ENCODE measurements at places on chromosomes 1 and 21. TPM values are rescaled to one million over a fixed set of nuclear protein-coding genes. Genes with fewer than 3 reads are reported as not detected.
A peak's percentile ranks its signal among the peaks of the same experiment; 100 is the strongest.

DNA sequence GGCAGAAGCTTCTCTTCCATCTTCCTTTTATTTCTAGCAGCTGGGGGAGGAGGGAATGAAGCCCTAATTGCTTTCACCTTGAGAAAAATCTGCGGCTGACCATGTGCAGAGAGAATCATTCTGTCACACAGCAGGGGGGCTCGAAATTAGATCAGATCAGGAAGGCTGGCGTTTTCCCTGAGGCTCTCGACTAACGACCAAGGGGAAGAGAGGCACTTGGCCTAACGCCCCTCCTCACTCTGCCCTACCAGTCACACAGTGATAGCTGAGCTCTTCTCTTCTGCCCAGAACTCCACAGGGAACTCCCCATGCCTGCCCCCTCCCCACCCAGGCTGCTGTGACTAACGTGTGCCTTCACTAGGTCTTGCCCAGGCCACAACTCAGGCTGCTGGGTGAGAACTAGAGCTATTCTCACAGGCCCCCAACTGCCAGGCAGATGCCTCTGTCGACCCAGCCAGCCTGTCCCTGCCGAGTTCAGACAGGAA is 26.5 kb upstream of the KHDRBS1 start:
- H3K36me3 ChIP-seq: no peaks in the 10 kb centered on the region
- H3K4me1 ChIP-seq: peaks cover 13% of the 10 kb centered on the region
- no peak overlapping the region for H3K4me3 ChIP-seq
- no peak overlapping the region for H3K27ac ChIP-seq

GRCh38 chr1:10838541-10838940 is 42.1 kb upstream of the CASZ1 start:
- no peaks in the 10 kb centered on the region for H3K27me3 ChIP-seq
- no peak overlapping the region for H3K27ac ChIP-seq
- H3K4me1 ChIP-seq: peaks cover 5% of the 10 kb centered on the region
- H3K36me3 ChIP-seq: no peaks in the 10 kb centered on the region
- H3K4me3 ChIP-seq: no peak overlapping the region

- no peaks in the 10 kb centered on the region for H3K4me1 ChIP-seq
- no peak for DNase-seq
- no peaks in the 10 kb centered on the region for H3K36me3 ChIP-seq
- no peaks in the 10 kb centered on the region for H3K27me3 ChIP-seq
- no peak overlapping the region for H3K4me3 ChIP-seq
- no peak overlapping the region for H3K27ac ChIP-seq
Measured at GRCh38 chr1:235806123-235806522, 60.6 kb downstream of the LYST start.

- H3K27ac ChIP-seq: no peak overlapping the region
- H3K27me3 ChIP-seq: no peaks in the 10 kb centered on the region
- peak; percentile 38 for DNase-seq
- H3K4me1 ChIP-seq: peaks cover 5% of the 10 kb centered on the region
Measured at GRCh38 chr1:27179379-27179778, 24.5 kb upstream of the SLC9A1 start.

DNA sequence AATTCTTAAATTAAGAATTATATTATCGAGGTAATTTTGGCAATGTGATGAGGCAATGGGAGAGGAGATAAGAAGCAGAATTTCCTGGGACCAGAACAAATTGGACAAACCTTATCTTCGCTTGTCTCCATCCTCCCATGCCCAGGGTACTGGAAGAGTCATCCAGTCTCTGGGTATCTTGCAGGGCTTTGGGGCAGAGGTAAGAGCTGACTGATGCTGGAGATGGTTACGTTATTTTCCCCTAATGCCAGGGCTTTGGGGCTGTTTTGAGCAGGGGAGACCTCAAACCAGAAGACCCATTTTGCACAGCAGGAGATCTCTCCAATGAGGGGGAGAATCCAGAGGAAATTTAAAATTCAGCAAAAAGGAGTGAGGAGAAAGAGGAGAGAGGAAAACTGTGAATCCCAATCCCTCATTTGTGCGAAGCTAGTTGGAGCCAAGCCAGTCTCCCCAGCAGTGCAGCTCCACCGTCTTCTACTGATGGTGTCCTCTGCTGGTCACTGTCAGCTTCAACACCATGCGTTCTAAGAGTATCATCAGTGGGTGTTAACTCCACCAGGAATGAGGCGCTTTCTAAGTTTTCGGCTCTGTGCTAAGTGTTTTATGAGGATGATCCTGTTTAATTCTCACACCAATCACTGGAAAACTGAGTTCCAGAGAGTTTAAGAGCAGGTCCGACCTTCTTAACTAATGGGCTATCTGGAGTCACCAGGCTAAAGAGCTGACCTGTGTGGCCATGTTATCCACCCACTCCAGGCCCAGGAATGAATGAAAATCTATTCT is 86.8 kb upstream of the CD34 start:
- H3K27ac ChIP-seq: no peak overlapping the region
- H3K4me1 ChIP-seq: no peaks in the 10 kb centered on the region
- H3K4me3 ChIP-seq: no peak overlapping the region
- H3K27me3 ChIP-seq: no peaks in the 10 kb centered on the region
- peak; percentile 77 for DNase-seq
- no peaks in the 10 kb centered on the region for H3K36me3 ChIP-seq

DNA sequence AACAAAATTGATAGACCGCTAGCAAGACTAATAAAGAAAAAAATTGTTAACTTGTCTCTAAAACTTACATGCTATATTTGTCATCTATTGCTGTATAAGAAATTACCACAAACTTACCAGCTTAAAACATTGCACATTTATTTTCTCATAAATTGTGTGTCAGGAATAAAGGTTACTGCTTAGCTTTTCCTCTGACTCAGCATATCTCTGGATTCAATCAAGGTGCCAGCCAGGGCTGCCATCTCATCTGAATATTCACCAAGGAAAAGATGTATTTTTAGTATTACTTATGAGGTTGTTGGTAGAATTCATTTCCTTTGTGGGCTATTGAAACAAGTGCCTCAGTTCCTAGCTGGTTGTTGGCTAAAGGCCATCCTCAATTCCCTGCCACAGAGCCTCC is 912.6 kb upstream of the NEGR1 start:
- H3K4me3 ChIP-seq: no peak overlapping the region
- no peak overlapping the region for H3K27ac ChIP-seq
- no peak for DNase-seq
- H3K36me3 ChIP-seq: no peaks in the 10 kb centered on the region
- no peaks in the 10 kb centered on the region for H3K27me3 ChIP-seq
- no peaks in the 10 kb centered on the region for H3K4me1 ChIP-seq

The SMPDL3B gene
- total RNA-seq: not detected

The C8A gene
- not detected for total RNA-seq

The SOAT1 gene
- 18.9 TPM for total RNA-seq

All from Karpas-422 (cell line).